ENCODE measurements at places on chromosomes 4 and X. TPM values are rescaled to one million over a fixed set of nuclear protein-coding genes. Genes with fewer than 3 reads are reported as not detected.

CXCL13 gene
- not detected for total RNA-seq

- no peak overlapping the region for H3K27ac ChIP-seq
- no peaks in the 10 kb centered on the region for H3K36me3 ChIP-seq
- no peak for DNase-seq
- H3K4me3 ChIP-seq = no peak overlapping the region
Observed at GRCh38 chr4:110540581-110540980, 64.6 kb downstream of the ENPEP start.

DNA sequence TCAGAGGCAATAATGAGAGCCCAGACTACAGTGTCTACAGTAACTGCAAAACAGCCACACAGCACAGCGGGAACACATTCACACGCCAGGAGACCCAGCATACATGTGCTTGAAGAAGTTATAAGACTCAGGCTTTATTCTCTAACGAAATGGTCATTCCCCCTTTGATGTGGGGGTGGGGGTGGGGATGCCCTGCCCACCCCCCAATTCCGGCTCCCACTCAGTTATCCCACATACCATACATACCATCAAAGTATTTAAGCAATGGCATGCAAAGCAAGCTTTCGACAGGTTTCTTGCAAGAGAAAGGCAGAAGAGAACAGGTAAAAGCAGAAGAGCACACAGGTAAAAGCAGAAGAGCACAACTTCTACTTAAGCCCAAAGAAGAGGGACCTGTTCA lies 3.6 kb downstream of the MECP2 start:
- peaks cover 68% of the 10 kb centered on the region for H3K4me1 ChIP-seq
- peaks cover 29% of the 10 kb centered on the region for H3K36me3 ChIP-seq
- peak overlapping the region; percentile 97 for H3K4me3 ChIP-seq
- H3K27me3 ChIP-seq = no peaks in the 10 kb centered on the region
- H3K27ac ChIP-seq = peak overlapping the region; percentile 70

GRCh38 chr4:186724864-186725468 lies 1.3 kb upstream of the FAT1 start:
- H3K27me3 ChIP-seq = peaks cover 45% of the 10 kb centered on the region
- peaks cover 10% of the 10 kb centered on the region for H3K4me1 ChIP-seq
- no peak for DNase-seq
- peak overlapping the region; percentile 52 for H3K27ac ChIP-seq
- H3K4me3 ChIP-seq = peak overlapping the region; percentile 28

DNA sequence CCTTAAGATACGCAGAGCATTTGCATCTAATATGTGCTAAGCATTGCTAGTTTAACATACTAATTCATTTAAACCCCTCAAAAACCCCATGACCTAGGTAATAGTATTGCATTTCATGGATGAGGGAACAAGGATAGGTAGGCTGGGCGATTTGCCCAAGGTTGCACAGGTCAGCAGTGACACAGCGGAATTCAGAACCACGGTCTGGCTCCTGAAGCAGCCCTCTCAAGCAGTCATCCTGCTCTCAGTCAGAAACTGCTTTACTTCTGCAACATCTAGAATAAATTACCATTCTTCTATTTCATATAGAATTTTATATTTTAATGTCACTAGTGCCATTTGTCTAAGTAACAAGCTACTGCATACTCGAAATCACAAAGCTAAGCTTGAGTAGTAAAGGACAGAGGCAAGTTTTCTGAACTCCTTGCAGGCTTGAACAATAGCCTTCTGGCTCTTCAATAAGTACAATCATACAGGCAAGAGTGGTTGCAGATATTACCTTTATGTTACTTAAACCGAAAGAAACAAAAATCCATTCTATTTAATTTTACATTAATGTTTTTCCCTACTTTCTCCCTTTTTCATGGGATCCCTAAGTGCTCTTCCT lies 555 bp upstream of the SPP1 start:
- no peak overlapping the region for H3K4me3 ChIP-seq
- H3K36me3 ChIP-seq = no peaks in the 10 kb centered on the region
- DNase-seq = no peak

DNA sequence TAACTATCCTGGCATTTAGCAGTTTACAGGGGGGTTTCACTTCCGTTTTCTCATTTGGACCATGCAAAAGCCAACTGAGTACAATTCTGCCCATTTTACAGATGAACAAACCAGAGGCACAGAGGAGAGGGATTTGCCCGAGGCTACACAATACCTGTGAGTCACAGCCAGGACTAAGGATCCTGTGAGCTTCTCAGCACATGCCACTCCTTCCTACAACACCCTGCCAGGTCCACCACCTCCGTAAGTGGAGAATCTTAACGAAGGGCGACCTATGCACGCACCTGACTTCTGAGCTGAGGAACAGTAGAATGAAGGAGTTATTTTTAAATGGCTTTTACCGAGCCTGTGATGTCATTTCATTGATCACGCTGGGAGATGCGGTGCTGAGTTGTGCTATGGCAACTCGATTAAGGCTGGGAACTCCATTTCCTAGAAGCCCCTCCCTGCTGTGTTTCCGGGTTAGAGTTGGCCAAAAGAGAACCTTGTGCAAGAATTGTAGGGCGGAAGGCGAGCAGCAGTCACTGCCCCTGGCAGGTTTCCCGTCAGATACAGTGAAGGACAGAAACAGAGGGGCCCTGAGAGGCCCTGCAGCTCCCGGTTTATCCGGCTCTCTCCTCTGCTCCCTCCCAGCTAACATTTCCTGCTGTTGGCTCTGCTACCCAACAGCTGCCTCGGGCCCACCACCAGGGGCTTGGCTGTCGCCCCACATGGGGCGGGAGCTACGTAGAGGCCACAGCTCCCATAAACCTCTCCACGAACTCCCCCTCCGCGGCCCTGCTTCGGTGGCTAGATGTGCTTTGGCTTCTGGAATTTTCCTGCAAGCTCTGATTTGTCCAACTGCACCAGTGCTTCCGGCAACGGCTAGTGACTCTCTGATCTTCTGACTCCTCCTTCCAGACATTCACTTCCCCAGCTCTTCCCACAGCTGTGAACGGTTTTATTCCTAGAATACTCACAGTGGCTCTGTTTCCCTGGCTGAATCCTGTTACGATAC lies 75.1 kb upstream of the USP9X start:
- no peaks in the 10 kb centered on the region for H3K36me3 ChIP-seq
- H3K4me1 ChIP-seq = peaks cover 26% of the 10 kb centered on the region
- H3K27me3 ChIP-seq = peaks cover 7% of the 10 kb centered on the region
- H3K4me3 ChIP-seq = peak overlapping the region; percentile 66
- peak; percentile 69 for DNase-seq

DNA sequence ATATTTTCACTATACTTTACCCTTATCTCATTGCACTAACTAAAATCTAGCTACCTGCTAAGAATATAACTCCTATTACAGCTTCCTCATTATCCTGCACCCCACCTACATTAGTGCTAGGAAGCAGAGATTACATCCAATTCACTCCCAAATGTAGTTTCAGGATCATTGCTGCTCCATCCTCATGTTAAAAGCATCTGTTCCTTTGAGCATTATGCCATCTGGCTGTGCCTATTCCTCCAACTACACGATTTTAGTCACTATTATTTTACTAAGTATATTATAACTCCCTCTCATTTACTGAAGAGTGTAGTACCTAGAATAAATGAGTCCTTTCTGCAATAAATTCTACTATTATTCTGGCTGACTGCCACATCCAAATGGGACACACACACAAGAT lies 1586.9 kb downstream of the TECRL start:
- H3K27me3 ChIP-seq = no peaks in the 10 kb centered on the region
- no peak overlapping the region for H3K4me3 ChIP-seq
- no peaks in the 10 kb centered on the region for H3K4me1 ChIP-seq
- H3K27ac ChIP-seq = no peak overlapping the region
- DNase-seq = no peak
- H3K36me3 ChIP-seq = no peaks in the 10 kb centered on the region

DNA sequence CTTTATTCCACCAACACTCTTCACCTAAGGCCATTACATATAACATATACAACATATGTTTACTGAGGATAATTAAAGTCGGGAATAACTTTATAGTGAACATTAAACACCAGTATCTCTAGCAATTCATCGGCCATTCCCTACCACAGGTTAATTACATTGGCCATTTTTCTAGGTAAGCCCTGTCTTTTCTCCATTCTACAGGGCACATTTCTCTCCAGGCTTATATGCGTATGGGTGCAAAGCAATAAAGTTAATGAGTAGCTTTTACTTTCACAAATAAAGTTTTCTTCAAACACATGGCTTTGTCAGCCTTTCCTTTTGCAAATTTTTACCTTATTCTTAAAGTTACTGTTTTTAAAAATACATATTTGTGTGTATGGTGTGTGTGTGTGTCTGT lies 111.9 kb upstream of the IQCM start:
- no peak overlapping the region for H3K27ac ChIP-seq
- no peaks in the 10 kb centered on the region for H3K27me3 ChIP-seq
- H3K36me3 ChIP-seq = no peaks in the 10 kb centered on the region
- no peaks in the 10 kb centered on the region for H3K4me1 ChIP-seq

DCAF8L2 gene
- not detected for total RNA-seq

- no peak overlapping the region for H3K4me3 ChIP-seq
- no peaks in the 10 kb centered on the region for H3K36me3 ChIP-seq
- DNase-seq = no peak
- H3K27ac ChIP-seq = no peak overlapping the region
- no peaks in the 10 kb centered on the region for H3K27me3 ChIP-seq
- H3K4me1 ChIP-seq = no peaks in the 10 kb centered on the region
Observed at GRCh38 chr4:21569638-21570037, 378.9 kb downstream of the KCNIP4 start.

INTU gene
- not detected for total RNA-seq

- no peak for DNase-seq
- peaks cover 15% of the 10 kb centered on the region for H3K4me1 ChIP-seq
- no peak overlapping the region for H3K27ac ChIP-seq
Observed at GRCh38 chrX:109848461-109849050, 115.5 kb upstream of the ACSL4 start.

DNA sequence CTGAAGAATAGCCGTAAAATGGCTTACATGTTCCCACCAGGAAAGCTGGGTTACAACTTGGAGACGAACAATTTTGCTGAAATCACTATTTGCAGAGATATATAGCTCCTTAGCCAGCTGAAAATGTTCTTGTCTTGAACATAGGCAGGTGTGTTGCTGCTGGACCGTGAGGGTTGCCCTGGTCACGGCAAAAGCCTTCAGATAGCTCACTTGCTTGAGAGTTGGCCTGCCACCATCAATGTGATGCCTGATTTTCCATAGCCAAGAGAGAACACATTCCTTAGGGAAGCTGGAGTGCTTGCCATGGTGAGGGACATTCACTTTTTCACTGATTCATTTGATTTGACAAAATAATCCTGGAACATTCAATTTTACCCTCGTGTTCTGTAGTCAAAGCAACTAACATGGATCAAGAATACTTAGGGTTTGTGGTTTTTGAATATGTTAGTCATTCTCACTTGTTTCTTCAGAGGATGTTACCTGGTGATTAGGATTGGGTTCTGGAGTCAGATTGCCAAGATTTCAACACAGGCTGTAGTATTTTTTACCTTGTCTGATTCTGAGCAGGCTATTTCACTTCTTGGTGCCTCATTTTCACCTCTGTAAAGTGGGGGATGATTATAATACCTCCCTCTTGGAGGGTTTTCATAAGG lies 536.9 kb downstream of the RAPGEF2 start:
- no peak for DNase-seq
- no peak overlapping the region for H3K4me3 ChIP-seq
- no peaks in the 10 kb centered on the region for H3K4me1 ChIP-seq
- H3K36me3 ChIP-seq = no peaks in the 10 kb centered on the region
- no peak overlapping the region for H3K27ac ChIP-seq
- no peaks in the 10 kb centered on the region for H3K27me3 ChIP-seq

NPFFR2 gene
- not detected for total RNA-seq

DNA sequence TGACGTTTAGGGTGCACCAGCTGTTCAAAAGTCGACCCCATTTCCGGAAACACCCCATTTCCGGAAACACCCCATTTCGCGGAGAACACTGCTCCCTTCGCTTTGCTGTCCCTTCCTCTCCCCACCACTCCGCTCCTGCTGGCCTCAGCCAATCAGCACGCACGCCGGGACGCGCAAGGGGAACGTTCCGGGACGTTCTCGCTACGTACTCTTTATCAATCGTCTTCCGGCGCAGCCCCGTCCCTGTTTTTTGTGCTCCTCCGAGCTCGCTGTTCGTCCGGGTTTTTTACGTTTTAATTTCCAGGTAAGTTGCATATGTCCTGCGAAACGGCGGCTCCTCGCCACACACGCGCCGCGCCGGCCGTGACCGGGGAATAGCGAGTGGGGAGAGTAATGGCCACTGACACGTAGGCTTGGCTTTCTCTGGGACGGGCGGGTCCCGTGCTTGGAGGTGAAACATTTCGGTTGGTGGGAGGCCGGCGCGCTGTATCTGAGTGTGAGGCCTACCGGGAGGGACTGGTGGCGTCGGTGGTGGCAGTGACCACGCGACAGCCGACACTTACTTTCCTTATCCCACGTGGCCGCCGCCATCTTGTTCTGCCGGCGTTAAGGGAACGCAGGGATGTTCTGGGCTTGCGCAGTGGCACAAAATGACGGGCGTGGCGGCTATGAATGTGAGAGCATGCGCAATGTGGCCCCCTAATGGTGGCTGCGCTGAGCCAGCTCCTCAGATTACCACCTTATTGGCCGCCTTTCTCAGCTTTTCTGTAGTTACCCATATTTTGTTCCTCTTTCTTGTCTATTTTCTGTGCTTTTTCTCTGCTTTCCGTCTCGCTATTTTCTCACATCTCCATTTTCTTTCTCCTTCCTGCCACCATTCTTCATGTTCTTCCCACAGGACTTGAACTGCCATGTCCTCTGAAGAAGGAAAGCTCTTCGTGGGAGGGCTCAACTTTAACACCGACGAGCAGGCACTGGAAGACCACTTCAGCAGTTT lies at the start of gene RBM3:
TSS of gene RBM3 (plus strand) at position 215 of the 997 bp plus-strand sequence. CDS start at position 912, 697 bp downstream.
- peak within 1 kb of the TSS; percentile 99 for H3K27ac ChIP-seq
- H3K4me3 ChIP-seq = peak within 1 kb of the TSS; percentile 98
- H3K4me1 ChIP-seq = peaks cover 42% of the 10 kb centered on the region

DNA sequence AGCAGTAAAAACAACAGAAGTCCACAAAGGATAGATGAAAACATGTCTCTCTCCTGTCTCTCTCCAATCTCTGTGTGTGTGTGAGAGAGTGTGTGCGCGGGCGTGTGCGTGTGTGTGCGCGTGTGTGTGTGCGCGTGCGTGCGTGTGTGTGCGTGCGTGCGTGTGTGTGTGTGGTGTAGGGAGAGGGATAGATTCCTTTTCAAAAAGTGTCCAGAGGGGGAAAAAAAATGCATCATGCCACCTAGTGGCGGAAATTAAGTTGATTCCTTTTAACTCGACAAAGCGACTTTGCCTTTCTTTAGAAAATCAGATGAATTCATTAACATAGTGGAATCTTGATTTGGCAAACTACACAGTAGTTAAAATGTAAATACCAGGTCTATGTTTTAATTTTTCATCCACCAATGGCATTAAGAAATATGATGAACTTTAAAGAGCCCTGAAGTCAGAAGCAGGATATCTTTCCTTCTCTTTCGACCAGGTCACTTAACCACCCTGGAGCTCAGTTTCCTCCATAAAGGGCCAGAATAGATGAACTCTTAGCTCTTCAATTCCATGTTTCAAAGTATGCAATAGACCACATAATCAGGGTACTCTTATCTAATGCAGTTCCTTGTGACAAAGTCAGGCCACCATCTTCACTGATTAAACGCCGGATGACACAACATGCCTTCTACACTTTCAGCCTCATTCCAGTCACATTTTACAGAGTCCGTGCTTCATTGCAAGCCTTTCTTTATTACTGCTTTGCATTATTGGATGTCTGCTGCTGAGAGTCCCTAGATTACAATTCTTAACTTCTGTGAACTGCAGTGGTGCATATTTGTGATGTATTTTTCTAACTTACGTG lies 162.8 kb downstream of the FBXO8 start:
- H3K27me3 ChIP-seq = peaks cover 31% of the 10 kb centered on the region
- H3K4me3 ChIP-seq = no peak overlapping the region
- no peak overlapping the region for H3K27ac ChIP-seq
- DNase-seq = no peak
- H3K36me3 ChIP-seq = no peaks in the 10 kb centered on the region

NEXMIF gene
- total RNA-seq = 0.13 TPM

AFM gene
- not detected for total RNA-seq

MAGEC1 gene
- not detected for total RNA-seq

All from activated CD4-positive, alpha-beta memory T cell treated with anti-CD3 and anti-CD28 coated beads, Interleukin-2, amount 10 ng/mL, durations not matched to agents 7 days and 5 days (primary cell).